ENCODE measurements at places on chromosomes 7 and 10.

- no peak for DNase-seq
Measured at GRCh38 chr10:62424026-62424425, 49.9 kb downstream of the ZNF365 start.

DNA sequence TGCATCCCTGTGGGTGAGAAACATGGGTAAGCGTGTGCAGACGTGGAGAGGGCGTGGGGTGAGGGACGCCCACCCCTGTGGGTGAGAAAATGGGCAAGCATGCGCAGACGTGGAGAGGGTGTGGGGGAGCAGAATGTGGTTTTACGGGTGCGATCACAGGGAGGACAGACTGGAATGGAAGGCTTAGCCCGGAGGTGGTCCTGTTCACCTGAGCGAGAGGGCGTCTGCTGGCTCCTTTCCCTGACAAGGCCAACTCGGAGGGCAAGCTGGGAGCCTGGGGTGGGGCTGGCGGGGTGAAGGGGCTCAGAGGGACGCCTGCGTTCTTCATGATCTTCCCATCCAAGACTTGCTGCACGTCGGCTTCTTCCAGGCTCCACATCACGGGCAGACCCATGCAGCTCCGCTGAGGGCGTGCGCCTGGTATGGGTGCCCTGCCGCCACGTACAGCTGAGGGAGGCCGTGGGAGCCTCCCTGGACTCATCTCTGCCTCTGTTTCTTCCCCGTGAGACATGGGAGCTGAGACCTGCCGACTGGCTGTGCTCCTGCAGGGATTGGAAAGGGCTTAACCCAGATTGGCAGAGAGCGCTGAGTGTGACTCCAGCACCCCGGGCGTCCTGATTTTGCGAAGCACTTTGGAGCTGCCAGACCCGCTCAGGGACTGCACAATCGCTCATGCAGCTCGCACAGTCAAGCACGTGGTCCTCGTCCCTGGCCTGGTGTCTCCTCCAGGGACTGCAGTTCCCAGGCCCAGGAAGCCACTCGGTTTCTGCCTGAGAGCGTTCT, 74.3 kb upstream of the SHH start:
- no peak for DNase-seq

- DNase-seq, result no peak
Measured at GRCh38 chr10:59807629-59808620, 54.7 kb upstream of the MRLN start.

DNA sequence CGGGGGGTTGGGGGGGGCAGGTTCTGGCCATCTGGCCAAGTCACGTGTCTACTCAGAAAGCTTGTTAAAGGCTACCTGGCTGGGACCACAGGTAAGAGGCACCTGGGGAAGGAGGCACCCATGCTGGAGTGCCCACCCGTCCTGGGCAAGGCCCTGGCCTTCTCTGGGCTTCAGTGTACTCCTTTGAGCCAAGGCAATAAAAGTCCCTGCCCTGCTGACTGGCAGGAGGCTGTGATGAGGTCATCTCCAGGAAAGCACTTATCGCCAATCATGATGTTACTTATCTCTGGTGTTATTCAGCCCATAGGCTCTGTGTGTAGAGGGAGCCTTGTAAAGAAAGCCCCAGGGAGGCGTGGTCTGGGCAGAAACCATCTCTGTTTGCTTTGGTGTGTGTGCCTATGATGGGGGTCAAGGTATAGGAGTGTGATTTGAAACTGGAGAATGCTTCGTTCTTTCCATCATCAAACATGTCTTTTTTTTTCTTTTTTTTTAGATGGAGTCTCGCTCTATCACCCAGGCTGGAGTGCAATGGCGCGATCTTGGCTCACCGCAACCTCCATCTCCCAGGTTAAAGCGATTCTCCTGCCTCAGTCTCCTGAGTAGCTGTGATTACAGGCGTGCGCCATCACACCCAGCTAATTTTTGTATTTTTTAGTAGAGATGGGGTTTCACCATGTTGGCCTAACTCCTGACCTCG, 2.5 kb upstream of the CLDN4 start:
- DNase-seq, result peak; percentile 57

DNA sequence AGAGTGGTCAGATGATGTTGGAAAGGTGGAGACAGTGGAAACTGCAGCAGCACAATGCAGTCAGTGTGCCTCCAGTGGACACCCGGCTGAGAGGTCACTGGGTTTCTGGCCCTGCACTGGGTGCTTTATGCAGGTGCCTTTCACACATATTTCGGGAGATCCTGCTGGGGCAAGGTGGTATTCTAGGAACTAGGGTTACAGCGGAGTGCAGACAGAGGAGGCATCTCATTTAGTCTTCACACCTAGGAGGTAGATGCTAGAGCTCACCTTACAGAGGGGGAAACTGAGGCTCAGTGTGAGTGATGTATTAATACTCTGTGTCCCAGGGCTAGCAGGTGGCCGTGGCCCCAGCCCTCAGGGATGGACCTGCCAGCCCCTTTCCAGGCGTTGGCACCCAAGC, 103.9 kb upstream of the KCTD7 start:
- no peak for DNase-seq

- peak; percentile 57 for DNase-seq
Measured at GRCh38 chr10:90884431-90884830, 12.7 kb downstream of the RPP30 start.

DNA sequence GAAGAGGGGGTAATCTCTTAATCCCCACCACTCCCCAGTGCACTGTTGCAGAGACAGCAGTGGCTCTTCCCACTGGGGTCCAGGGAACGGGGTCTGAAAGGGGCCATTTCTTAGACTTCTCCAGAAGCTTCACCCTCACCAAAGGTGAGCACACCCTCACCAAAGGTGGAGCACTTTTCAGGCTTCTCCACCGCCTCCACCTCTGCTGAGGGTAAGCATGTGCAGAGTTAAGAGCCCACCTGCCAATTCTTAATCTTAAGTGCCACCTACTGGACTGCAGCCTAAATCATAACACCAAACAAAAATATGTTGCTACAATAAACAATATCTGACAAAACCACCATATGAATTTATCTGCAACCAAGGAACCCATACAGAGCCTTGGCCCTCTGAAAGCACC, 27.0 kb downstream of the SNX13 start:
- DNase-seq, result no peak

DNA sequence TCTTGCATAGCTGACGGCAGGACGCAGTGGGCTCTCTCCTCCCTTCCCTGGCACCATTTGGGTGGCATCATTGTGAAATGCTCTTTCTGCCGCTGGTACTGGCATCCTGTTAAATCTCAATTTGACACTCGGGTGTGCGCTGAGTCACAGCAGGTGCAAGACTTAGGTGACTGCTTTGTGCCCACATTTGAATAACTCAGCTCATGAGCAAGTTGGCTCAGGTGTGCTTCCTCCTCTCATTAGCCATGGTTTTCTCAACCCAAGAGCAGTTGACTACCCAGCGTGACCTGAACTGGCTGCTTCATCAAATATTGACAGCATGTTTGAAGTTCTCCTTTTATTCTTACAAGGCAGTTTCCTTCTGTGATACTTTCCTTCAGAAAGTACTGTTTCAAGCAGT, 24.6 kb upstream of the NFE2L3 start:
- DNase-seq, result no peak

DNA sequence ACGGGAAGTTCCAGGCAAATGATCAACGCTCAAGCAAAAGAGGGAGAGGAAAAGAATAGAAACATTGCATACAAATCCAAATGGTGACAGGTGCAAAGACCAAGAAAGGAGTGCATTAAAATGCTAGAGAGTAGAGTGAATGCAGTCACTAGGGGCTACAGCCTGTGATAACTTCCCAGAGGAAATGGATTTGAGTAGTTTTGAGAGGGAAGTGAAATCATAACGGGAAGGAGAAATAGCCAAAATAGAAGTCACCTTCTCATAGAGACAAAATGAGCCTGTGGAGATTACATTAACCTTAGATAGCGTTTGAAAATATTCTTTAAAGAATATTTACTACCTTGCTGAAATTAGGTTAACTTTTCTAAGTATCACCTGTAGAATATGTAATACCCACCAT, 26.5 kb downstream of the NUP42 start:
- no peak for DNase-seq

Measured in HFFc6 (cell line).